ENCODE measurements at places on chromosomes 6 and 20.
A peak's percentile ranks its signal among the peaks of the same experiment; 100 is the strongest.

- no peak for DNase-seq
Measured at GRCh38 chr20:23255716-23256385, 94.7 kb upstream of the NXT1 start.

DNA sequence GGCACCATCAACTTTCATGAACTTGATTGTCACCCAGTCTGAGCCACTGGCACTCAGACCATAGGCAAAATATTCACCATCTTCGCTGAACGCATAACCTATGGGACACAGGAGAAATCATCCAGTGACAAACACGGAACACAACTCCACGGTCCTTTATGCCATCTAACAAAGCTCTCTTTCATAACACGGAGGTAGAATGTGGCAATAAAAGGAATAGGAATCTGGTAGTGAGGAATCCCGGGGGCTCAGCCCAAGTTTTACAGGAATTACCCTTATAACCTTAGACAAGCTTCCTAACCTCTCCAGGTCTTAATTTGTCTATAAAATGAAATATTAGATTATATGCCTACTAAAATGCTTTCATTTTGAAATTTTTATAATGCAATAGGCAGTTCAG lies 29.4 kb downstream of the PREP start:
- no peak for DNase-seq

- DNase-seq: no peak
Measured at GRCh38 chr6:84772428-84773132, 8.2 kb upstream of the TBX18 start.

GRCh38 chr6:62746968-62747367 lies 460.9 kb upstream of the KHDRBS2 start:
- DNase-seq: no peak

DNA sequence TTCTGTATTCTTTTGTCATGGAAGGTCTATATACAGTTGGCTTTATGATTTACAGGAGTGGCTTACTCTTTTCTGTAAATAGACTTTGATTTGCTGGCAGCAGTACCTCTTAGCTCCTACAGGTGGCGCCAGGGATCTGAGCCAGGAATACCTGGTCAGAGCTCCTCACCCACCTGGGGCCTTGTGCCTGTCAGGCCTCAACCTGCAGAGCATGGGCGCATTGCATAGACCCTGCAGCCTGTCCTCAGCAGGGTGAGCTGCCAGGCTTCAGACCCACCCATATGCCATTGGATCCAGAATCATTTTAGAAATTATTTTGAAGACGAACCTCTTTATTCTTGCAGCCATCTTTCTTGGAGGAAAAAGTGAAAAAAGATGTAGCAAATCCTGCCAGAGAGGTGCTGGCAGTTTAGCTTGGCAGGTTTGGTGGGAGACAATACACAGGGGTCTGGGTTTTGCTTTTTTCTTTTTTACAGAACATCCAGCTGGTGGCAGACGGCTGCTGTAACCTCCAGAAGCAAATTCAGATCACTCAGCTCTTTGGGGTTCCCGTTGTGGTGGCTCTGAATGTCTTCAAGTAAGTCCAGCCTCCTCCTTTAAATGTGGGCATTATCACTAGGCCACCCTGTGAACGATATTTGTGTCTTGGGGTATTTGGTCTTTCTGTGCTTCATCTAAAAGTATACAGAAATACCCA lies 149.1 kb downstream of the MTHFD1L start:
- DNase-seq: no peak

- peak; percentile 72 for DNase-seq
Measured at GRCh38 chr20:17822039-17822438, 122.3 kb downstream of the BANF2 start.

DNA sequence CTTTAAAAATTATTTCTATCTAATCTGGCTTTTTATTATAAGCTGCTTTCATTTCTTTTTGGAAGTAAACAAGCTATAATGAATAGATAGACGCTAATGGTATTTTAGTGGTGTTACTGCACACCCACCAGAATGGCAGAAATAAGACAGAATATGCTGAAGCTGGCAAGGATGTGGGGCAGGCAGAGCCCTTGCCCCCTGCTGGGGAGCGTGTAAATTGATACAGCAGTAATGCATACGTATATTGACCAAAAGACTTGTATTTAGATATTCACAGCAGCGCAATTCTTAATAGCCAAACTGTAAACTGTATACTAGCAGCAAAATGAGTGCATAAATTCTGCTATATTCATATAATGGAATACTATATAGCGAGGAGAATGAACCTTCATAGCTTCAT lies 35.3 kb downstream of the TMEM181 start:
- DNase-seq: no peak

GRCh38 chr6:54255886-54256285 lies 52.4 kb upstream of the TINAG start:
- DNase-seq: no peak

GRCh38 chr6:45613656-45614055 lies 235.9 kb upstream of the SUPT3H start:
- no peak for DNase-seq

DNA sequence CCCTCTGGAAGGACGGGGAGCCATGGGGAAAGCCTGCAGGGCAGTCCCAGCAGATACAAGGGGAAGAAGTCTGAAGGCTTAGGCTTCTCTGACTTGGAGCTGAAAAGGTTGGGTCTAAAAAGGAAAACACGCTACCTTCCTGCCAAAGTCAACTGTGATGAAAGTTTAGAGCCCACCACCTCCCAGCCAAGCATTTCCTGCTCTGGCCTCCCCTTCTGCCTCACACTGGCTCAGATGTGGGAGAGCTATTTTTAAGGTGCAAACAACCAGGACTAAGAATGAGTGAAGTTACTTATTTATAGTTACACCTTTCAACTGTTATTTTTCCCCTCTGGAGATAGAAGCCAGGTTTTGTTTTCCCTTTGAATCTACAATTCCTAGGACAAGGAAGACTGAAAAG lies 21.2 kb downstream of the NEDD9 start:
- DNase-seq: no peak

DNA sequence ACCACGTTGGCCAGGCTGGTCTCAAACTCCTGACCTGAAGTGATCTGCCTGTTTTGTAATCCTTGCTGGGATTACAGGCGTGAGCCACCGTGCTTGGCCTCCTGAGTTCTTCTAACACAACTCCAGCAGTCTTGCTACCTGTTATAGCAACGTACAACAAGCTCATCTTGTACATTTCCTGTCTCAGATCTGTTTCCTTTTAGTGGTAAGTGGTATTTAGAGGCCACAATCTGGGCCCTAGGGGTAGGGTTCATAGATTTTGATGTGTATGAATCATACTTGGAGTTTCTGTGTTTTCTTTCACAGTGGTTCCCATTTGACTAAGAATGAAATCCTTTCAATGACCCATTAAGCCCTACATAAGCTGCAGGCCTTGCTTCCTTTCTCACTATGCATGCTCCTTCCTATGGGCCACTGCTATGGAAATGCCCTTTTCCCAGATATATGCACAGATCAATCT lies 27.1 kb upstream of the SYNCRIP start:
- DNase-seq: no peak

DNA sequence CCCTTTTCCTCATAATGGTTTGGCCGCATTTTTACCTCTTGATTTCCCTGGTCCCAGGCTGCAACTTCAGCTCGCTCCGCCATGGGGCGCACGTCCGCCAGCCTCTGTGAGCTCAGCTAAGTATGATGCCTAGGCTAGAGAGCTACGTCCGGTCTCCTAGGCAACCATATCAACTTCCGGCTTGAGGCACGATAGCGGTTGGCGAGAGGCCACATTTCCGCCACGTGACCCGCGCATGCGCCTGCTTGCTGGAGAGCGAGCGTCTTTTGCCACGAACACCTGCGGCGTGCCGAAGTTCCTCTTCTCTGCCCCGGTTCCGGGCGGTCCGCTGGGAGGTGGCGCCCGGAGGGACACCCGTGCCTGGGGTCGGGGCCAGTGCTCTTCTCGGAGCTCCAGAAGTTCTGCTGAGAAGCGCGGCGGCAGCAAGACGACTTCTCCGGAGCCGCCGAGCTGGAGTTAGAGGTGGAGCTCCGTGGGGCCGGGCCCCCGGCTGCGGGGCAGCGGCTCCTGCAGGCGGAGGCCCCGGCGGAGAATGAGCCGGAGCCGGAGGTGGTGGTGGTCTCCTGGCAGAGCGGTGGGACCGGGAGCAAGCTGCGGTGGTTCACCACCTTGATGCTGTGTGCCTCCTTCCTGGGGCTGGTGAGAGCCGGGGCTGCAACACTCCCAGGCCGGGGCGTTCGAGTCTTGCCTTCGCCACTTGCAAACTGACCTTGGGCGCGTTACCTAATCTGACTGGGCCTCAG lies 172.0 kb downstream of the SLC16A10 start:
- DNase-seq: peak; percentile 98

DNA sequence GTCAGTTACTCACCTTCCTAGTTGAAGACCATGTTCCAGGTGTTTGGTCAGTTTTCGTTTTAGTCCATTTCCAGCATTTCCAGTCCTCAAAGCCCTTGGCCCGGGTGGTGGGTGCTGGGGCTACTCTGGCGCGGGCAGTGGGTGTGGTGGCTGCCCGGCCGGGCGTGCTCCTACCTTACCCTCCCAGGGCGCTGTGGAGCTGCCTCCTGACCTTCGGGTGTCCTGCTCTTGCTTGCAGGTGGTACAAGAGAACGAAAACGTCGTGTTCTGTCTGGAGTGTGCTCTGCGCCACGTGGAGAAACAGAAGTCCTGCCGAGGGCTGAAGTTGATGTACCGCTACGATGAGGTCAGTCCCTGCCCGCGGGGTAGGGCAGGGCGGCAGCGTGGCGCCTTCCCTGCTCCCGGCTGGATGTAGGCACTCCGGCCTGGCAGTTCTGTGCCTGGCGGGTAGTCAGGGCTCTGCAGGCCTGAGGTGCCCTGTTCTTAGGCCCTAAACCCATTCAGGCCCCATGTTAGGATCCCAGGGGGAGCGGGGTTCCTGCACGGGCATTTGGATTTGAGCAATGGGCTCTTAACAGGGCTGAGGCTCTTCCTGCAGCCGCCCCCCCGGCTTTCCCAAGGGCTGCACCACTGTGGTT lies 145.8 kb downstream of the DTNBP1 start:
- no peak for DNase-seq

GRCh38 chr6:79373880-79374279 lies 139.4 kb upstream of the HMGN3 start:
- DNase-seq: no peak

GRCh38 chr20:11672959-11673358 lies 244.7 kb upstream of the BTBD3 start:
- DNase-seq: no peak

GRCh38 chr6:164628302-164628931 lies 681.0 kb downstream of the C6orf118 start:
- DNase-seq: no peak

DNA sequence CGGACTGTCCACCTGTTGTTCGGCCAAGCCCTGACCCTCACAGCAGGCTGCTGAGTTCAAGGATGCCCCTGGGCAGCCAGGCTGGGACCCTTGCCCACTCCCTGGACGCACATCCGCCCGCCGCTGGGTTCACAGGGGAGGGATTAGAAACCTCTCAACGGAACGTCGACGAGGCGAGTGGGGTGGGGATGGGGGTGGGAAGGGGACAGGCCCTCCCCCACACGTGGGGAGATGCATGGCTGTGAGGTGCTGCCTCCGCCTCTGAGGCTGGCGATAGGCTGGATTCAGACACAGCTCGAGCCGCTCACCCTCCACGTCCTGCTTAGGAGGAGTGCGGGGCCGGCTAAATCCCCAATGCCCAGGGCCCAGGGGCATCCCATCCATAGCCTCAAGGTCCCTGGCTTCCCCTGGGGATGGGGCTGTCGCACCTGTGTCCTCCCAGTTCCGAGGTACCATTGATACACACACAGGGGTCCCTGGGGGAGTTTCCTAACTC lies 90.6 kb upstream of the BHLHE23 start:
- DNase-seq: no peak

- DNase-seq: no peak
Measured at GRCh38 chr6:96532399-96532798, 10.8 kb downstream of the UFL1 start.

- DNase-seq: no peak
Measured at GRCh38 chr6:83198486-83199172, 5.5 kb downstream of the RWDD2A start.

DNA sequence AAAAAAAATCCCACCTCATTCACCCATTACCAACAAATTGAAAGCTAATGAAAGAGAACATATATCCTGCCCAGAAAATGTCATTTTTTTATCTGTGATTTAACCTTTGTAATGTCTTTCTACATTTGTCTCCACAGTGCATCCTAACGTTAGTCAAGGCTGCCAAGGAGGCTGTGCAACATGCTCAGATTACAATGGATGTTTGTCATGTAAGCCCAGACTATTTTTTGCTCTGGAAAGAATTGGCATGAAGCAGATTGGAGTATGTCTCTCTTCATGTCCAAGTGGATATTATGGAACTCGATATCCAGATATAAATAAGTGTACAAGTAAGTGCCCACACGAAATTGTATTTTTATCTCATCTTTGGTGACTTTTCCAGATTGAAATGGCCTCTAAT lies 30.0 kb downstream of the RSPO3 start:
- DNase-seq: no peak

DNA sequence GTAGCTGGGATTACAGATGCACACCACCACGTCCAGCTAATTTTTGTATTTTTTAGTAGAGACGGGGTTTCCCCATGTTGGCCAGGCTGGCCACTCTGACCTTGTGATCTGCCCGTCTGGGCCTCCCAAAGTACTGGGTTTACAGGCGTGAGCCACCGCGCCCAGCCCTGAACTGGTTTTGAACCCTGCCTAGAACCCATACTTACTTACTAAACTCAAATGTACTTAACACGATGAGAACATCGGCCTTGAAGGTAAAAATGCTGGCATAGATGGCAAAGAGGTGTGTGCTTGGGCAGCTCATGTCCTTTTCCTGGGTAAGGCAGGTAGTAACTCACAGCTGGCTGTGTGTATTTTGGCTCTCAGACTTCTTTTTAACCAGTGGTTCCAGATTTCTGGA lies 3.2 kb upstream of the ARMC12 start:
- no peak for DNase-seq

DNA sequence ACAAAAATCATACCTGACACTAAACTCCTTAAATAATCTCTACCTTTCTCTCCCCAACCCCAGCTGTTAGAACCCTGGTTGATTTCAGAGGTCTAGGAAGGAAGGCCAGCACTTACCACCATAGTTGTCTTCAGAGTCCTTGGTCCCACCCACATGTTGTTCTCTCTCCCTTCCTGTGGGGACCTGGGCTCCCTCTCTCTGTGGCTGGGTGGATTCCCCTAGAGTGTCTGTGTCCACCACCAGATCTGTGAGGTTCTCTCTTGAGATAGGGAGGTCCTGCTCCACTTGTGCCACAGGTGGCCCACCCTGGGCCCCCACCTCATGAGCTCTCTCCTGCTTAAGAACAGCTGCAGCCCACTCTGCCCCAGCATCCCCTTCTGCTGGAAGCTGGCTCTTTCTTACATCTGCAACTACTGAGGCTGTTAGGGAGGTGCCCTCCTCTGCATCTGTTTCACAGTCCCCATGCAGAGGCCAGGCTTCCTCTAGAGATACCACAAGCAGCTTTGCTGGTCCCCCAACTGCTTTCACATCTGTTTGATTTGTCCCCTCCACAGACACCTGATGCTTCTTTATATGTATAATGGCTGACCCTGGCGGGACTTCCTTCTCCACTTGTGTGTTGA lies 5.2 kb downstream of the MDC1 start:
- no peak for DNase-seq

- no peak for DNase-seq
Measured at GRCh38 chr20:62117658-62118057, 4.6 kb upstream of the LSM14B start.

- no peak for DNase-seq
Measured at GRCh38 chr6:8789878-8790277, 354.5 kb upstream of the SLC35B3 start.

- DNase-seq: peak; percentile 59
Measured at GRCh38 chr20:44643596-44644229, 7.8 kb downstream of the ADA start.
